Stimulated activated CD4-positive, alpha-beta T cell treated with anti-CD3 and anti-CD28 coated beads, Interleukin-2, amount 100 ng/mL, for 48 hours (primary cell): ENCODE measurements at places on chromosomes 4 and X.
A peak's percentile ranks its signal among the peaks of the same experiment; 100 is the strongest.

- no peak for DNase-seq
Observed at GRCh38 chr4:175277816-175278215, 359.7 kb downstream of the ADAM29 start.

DNA sequence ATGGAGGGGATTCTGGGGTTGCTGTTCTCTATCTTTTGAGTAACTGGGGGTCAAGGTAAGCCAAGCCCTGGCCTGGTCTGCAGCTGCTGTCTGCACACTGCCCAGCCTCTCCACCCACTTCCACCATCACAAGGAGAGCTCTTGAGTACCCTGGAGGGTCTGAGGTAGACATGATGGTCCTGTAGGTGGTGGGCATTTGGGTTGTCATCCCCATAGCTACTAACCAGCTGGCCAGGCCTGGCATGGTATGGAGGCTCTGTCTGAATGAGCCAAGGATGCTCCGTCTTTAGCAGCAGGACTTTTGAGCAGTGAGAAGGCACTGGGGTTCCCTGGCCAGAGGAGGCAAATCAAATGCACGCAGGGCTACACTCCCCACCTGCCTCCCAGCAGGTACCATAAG, 82.7 kb downstream of the NHSL2 start:
- no peak for DNase-seq

GRCh38 chr4:81255524-81255923, 40.5 kb upstream of the PRKG2 start:
- no peak for DNase-seq

DNA sequence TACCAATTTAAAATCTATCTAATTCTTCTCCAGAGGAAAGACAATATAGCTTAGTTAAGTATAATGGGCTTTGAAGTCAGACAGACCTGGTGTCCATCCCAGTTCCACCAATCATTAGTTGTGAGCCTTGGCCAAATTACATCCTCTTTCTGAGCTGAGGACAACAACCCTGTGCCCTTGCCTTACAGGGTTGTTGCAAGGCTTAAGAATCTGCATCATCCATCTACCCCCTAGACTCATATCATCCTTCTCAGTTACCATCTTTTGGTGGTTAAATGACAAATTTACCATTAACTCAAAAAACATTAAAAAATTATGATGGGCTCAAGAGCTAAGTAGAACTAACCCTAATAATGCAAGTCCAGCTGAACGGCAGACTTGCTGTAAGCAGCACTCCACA, 51.6 kb downstream of the NAP1L5 start:
- no peak for DNase-seq

DNA sequence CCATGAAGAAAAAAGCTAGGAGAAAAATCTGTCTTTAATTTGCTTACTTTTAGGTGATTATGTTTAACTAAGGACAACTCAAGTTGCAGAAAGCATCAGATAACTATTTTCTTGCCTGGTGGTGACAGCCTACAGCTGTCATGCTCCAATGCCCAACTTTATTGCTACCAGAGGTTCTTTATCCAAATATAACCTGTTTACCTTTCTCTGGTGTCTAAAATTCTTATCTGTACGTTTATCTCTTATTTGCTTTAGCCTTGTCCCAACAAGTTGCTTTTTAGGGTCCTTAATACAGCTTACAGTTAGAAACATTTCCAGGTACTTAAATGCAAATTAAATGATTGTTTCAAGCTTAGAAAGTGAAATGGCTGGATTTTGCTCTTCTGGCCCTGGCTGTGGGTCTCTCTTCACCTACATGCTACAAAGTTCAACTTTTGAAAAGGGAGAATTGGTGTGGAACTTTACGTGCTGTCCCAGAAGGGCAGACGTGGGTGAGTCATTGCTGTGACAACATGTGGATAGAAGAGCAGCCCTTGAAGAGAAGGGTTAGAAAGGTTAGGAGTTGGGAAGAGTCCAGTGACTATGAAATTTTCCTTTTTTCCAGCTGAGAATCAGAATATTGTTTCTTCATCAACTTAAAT, 60.7 kb downstream of the HPGD start:
- no peak for DNase-seq

GRCh38 chr4:107044170-107044569, 8.1 kb upstream of the DKK2 start:
- DNase-seq = no peak

DNA sequence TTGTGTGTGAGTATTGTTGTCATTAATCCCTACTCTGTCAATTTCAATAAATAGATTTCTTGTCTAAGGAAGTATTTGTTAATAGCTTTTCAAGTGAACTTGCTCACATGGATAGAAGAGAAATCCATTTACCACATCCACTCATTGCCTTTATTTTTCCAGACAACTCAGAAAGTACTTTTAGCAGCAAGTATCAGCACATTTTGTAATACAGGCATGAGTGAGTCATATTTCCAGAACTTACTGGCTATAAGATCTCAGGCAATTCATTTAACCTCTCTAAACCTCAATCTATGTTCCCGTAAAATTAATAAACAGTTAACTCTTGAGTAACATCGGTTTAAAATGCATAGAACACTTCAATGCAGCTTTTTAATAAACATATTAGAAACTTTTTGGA, 317.9 kb upstream of the PCDH7 start:
- no peak for DNase-seq

GRCh38 chr4:152359208-152360044, 176.5 kb downstream of the FBXW7 start:
- DNase-seq = no peak

DNA sequence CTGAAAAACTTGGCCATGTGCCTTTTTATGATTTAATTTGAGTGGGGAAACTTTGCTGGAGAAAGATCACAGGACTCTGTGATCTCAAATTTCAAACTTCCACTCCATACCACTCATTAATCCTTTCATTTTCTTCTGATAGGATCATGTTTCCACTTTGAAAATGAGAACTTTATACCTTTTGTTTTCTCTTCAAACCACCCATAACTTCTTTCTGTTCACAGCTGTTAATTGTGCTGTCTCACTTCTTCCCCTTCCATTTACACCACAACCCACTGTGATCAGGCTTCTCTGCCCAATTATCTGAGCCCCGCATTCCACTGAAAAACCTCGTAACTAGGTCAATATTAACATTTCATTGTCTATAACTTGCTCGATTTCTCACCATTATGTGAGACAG, 47.0 kb upstream of the ARSJ start:
- no peak for DNase-seq

- DNase-seq = no peak
Observed at GRCh38 chr4:36322921-36323354, 41.5 kb downstream of the DTHD1 start.

- DNase-seq = peak; percentile 38
Observed at GRCh38 chr4:2837904-2838496, 5.6 kb upstream of the ADD1 start.

GRCh38 chr4:15805583-15806517, 27.7 kb downstream of the CD38 start:
- DNase-seq = peak; percentile 23

GRCh38 chrX:113977887-113978286, 606.0 kb upstream of the HTR2C start:
- DNase-seq = no peak

DNA sequence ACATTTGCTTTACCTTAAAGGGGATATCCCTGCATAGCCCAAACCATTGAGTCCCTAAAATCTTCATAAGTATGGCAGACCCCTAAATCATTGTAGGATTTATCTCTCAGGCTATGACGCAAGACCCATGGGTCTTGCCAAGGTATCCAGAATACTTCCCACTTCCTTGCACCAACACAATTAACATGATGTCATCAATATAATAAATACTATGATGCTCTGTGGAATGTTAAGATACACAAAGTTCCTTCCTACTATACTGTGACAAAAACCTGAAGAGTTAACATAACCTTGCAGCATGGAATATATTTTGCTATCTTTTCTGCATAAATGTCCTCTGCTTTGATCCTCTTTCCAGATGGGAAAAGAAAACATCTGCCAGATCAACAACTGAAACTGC, 49.9 kb upstream of the TMEM184C start:
- DNase-seq = no peak

DNA sequence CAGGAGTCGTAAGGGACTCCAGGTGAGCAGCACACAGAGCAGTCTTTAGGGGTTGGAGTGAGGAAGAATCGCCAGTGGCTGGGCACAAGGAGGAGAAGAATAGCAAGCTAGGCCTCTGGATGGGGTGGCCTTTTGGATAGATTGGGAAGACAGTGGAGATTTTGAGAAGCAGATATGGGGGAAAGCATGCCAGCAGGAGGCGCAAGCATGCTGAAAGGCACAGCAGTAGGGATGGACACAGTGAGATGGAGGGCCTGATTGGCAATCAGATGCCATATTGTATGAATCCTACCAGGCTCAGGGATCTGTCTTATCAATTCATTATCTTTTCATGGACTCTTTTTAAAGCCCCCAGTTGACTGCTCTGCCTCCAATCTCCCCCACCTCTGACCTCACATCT, 60.4 kb upstream of the MAGEA4 start:
- DNase-seq = no peak

DNA sequence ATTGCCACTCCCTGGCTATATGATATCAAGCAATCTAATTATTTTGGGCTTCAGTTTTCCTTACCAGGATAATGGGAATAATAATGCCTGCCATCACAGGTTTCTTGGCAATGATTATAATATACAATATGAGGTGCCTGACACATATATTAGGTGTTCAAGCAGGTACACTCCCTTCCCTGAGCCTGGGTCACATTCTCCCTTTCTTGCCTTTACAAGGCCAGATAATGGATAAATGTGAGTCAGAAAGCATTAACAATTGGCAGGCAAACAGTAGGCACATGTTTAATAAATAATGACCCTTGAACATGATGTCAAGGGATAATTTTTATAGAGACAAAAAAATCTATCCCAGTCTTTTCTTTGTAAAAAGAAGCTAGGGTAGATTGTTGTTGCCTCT, 17.2 kb downstream of the NDP start:
- DNase-seq = no peak

- DNase-seq = no peak
Observed at GRCh38 chr4:53963781-53964180, 100.6 kb downstream of the CHIC2 start.

DNA sequence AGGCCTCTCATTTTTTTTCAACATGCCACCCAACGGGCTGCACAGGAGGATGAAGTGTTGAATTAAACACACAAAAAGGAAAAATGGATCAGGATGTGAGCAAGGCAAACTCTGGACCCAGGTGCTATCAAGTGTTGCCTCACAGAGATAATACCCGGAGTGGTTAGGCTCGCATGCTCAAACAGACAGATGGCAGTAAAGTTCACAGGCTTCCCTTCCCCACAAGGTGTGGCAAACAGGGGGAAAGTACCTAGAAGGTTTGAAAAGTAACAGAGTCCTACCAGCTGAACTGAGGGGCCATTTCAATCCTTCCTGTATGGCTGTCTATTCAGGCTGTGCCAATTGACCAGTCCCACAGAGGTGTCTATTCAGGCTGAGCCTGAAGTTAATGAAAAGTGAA, 123.9 kb upstream of the GC start:
- no peak for DNase-seq

DNA sequence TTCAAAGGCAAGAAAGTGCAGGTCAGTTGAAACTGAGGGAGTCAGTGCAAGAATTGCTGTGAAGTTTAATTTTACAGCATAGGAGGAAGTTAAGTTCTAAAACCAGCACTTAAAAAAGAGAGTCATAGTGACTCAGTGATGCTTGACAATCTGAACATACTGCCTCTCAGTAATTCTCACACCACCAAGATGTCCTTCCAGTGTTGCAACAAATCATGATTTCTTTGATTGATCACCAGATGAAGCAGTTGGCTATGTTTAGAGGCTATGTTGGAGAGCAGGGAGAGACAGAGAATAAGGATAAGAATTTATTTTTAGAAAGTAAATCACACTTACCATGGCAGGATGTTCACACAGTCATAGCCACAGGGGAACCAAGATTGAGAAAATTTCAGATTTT, 13.2 kb downstream of the TRIM2 start:
- DNase-seq = no peak

DNA sequence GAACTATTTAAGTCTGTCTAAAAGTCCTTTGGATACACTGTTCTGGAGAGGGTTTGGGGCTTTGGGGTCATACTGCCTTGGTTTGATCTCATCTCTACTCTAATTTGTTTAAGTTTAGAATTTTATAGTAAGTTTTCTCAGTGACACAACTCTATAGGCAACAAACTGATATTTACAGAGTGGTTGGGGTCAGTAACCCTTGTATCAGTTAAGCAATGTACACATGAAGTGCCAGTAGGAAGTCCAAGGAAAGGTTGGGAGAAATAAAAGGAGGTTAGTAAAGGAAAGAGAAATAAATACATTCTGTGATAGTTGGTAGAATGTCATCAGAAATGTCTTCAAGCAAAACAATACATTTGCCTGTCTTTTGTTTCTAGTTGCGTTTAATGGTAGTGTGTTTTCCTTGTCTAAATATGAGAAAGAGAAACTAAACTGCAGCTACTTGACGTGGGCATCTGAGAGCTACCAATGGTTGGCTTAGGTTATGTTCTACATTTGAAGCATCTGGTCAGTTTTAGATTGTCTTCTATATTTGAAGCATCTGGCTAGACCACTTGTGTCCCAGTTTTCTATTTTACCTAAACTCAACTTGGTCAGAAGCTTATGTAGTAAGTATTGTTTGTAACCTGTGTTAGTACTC, 6.9 kb downstream of the ATP7A start:
- DNase-seq = no peak

DNA sequence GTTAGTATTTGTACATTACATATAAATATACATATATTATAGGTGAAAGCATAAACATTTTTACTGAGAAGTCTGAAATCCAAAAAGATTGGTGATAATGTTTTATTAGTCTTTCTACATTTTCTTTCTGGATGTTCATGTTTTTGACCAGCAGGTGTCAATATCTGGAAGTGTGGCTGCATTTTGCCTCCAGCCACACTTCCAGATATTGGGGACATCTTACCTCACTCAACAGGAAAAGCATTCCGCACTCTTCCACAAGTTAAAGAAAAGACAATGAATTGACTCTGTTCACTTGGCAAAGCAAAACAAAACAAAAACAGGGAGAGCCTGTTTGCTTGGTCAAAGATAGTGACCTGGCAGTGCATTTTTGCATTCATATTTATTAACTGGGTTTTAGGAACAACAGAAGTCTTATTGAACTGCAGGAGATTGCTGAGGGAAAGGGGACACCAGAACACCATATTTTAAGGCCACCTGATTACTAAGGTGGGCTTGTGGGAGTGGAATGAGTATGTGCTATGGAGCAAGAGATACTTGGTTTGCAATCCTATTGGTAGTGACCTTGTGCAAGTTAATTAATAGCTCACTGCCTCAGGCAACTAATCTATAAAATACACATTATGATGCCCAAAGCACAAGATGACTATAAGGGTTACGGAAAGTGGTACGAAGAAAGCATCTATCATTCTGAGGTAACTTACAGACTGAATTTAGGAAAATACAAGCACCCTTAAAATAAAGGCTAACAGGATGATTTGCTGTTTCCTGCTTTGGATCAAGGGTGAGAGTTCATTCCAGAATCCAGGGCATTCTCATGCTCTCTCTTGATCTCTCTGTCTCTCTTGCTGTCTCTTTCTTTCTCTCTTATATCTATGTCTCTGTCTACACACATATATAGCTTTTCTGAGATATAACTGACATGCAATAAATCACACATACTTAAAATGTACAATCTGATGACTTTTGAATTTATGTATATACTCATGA, 389.9 kb upstream of the EMCN start:
- no peak for DNase-seq
